Nucleus accumbens (tissue), 56 donors: ENCODE measurements at places on chromosomes 5 and 9.

GRCh38 chr9:129432297-129433154, 188.4 kb downstream of the C9orf50 start:
- DNase-seq: no peak

DNA sequence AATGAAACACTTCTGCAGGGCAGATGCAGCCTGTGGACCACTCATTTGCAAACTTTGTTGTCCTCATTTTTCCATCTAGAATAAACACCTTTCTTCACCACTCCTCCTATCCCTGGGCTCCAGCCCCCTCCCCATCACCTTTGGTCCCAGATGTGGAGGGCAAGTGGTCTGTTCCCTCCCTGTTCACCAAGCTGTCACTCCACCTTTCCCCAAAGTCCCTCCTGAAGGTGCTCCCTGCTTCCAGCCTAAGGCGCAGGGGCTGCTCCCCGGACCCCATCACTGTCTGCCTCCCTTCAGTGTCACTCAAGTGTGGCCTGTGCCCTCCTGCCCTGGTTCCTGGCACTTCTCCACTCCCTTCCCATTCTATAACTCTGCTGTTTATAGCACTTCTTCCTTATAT, 6.9 kb downstream of the PCYOX1L start:
- DNase-seq: no peak

GRCh38 chr9:136656795-136657611, 5.7 kb upstream of the EGFL7 start:
- no peak for DNase-seq

DNA sequence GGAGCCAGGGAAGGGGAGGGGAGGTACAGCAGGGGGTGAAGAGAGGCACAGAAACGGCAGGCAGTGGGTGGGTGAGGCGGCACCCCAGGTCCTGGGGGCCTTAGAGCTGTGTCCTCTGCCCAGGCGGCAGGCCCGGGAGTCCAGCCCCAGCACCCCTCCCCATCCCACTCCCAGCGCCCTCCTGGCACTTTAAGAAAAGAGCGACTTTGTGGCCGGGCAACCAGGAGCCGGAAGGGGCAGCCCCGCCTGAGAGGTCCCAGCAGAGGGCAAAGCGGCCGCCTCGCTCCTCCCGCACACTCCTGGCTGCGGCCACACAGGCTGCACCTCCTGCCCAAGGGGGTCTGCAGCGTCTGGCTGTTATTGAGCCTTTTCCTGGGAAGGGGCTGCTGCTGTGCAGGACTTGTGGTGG, 42.6 kb downstream of the NACC2 start:
- no peak for DNase-seq

DNA sequence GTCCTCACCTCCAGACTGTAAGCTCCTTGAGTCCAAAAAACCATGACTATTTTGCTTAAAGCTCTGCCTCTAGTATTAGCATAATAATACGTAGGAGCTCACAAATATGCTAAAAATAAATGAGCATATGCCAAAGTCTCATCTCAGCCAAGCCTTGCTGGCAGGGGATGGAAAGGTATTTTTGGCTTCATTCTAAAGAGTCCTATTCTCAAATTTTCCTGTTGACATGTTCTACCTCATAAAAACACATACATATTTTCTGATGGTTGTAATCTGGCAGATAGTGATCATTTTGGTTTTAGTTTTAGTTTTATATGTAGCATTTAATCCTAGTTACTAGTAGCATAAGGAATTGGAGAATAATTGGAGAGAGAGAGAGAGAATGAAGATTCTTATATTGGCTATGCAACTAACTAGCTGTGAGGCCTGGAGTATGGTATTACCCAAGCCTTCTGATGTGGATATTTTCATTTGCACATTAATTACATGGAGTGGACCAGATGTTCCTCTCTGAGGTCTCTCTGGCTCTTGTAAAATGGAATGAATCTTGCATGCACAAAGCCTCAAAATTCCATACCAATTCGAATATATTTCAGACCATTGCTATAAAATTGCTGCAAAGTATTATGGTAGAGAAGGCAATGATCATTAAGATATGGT, 55.8 kb downstream of the PIP5K1B start:
- no peak for DNase-seq

DNA sequence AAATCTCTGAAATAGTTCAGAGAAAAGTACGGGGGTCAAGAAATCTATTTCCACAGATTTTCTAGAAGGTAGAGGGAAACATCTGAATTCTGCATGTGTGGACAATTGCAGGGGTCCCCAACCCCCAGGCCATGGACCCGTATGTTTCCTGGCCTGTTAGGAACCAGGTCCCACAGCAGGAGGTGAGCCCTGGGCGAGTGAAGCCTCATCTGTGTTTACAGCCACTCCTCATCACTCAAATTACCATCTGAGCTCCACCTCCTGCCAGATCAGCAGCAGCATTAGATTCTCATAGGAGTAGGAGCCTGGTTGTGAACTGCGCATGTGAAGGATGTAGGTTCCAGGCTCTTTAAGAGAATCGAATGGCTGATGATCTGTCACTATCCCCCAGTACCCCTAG, 200.5 kb upstream of the EDIL3 start:
- no peak for DNase-seq

- no peak for DNase-seq
These were observed 56.5 kb upstream of the IRX4 start for GRCh38 chr5:1939256-1939655.

- no peak for DNase-seq
These were observed 10.2 kb downstream of the GLIS3 start for GRCh38 chr9:4289411-4290326.

GRCh38 chr5:158814521-158814920, 285.2 kb downstream of the EBF1 start:
- DNase-seq: no peak

DNA sequence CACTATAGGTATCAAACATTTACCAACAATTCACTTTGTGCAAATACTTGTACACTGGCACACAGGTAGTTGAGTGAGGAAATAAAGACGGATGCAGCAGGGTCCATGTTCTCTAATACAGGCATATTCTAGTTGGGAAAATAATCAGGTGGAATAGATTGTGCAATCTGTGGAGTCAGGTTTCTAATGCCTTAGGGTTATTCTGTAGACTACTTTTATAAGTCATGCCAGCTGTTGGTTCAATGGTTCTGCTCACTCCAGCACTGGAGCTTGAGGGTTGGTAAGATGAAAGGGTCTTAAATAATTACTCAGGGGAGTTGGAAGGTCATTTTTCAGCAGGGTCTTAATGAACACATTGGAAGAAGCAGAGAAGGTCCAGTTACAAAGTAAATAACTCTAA, 690.3 kb upstream of the DMAC1 start:
- DNase-seq: no peak

DNA sequence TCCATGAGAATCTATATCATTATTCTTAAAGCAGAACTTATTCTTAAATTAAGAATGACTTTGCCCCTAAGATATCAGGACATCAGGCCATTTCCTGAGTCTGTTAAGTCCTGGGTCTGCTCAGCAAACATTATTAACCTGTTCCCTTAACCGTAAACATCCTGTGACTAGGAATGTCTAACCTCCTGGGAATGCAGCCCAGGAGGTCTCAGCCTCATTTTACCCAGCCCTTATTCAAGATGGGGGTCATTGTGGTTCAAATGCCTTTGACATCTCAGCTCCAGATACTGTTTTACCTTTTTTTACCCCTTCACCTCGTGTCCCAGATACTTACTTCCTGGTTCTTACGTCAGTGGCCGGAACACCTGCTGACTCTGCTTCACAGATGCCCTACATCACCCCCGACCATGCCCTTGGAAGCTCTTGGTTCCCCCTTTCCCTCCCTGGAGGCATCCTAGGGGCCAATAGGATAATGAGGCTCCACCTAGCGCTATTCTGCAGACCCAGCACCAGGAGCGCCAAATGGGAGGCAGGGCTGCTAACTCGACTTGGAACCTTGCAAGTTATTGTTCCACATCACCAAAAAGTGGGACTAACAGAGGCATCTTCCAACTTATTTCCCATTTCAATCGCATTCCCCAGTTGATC, 182.5 kb downstream of the MED10 start:
- DNase-seq: no peak

GRCh38 chr5:147538236-147538635, 28.4 kb upstream of the DPYSL3 start:
- DNase-seq: no peak

- DNase-seq: no peak
These were observed 781 bp downstream of the FOXD1 start for GRCh38 chr5:73447530-73448462.

DNA sequence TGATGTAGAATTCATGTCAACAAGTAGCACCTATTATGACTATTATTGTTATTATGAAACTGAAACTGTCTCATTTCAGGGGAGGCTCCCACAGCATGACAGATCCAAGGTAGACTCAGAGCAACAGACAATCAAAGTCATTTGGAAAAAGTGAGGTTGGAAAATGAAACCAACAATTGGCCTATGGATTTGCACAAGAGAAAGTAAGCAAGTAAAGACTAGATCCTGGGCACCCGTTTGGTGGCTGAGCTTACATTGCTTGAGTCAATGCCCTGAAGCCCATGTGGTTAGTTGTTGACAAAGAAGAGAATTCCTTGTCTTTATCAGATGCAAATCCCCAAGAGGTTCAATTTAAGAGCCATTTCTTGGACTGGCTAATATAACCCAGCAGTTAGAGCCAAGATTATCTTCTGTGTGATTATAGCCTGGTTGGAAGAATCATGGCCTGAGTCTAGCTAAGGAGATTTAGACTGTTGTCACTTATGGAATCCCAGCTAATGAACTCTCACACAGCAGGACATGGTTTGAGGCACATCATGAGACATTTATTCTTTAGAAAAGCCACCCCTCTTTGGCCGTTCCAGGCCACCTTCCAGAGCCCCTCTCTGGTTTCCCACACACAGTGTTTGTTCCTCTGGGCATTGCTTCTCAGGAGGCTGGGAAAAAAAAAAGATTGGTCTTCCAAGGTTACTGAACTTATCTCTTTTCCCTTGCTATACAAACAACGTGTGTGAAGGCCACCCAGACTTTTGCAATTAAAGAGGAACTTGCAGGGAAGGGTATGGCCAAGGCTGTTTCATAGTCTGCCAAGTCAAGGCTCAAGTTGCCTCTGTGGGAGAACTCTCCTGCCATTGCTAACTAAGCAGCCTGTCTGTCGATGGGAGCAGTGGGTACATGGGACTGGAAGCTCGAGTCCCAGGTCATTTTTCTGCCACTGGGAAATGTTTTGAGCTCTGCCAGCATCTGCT, 399.5 kb downstream of the ENC1 start:
- DNase-seq: no peak

GRCh38 chr9:90394871-90395270, 247.8 kb downstream of the DIRAS2 start:
- no peak for DNase-seq

GRCh38 chr5:135310328-135310989, 88.6 kb downstream of the MACROH2A1 start:
- DNase-seq: no peak

DNA sequence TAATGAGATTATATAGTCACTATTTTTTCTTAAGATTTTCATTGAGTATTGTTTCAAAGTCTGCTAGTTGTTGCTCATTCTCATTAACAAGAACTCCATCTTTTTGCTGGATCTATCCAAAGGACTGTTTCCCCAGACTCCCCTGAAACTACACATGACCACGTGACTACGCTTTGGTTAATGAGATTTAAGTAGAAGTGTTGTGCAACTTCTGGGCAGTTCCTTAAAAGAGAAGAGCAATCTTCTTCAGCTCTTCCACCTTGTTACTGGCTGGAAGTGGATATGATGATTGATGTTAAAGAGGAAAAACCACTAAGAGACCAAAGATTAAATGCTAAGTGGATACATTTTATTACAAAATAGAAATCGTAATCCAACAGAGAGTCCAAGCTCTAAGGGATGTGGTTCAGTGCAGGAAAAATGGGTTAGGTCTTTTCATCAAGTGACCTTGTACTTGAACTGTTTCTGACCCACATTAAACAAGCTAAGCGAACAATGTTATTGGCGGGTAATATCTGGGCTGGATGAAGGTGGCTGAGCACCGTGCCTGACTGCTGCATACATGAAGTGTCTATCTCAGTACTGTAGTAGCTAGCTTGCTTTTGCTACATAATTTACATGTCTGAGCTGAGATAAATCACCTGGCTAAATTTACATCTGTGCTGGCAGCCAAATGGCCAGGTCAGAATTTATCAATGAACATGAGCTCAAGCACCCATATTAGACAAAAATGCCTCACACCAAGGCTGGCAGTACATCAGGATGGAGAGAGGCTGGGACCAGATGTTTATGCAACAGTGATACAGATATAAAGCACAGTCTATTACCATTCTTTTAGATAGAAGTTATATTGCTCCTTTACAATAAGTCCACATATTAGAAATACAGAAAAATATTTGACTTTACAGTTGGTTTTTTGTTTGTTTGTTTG, 7.5 kb upstream of the CTNNAL1 start:
- no peak for DNase-seq

GRCh38 chr9:7549249-7549648, 250.3 kb downstream of the DMAC1 start:
- DNase-seq: no peak

- DNase-seq: no peak
These were observed 118.4 kb upstream of the KCNN2 start for GRCh38 chr5:114243281-114243971.
